ENCODE measurements at places on chromosomes 5 and 9. TPM values are rescaled to one million over a fixed set of nuclear protein-coding genes. Genes with fewer than 3 reads are reported as not detected.

TRIP13 gene
- total RNA-seq = 1.3 TPM

DNA sequence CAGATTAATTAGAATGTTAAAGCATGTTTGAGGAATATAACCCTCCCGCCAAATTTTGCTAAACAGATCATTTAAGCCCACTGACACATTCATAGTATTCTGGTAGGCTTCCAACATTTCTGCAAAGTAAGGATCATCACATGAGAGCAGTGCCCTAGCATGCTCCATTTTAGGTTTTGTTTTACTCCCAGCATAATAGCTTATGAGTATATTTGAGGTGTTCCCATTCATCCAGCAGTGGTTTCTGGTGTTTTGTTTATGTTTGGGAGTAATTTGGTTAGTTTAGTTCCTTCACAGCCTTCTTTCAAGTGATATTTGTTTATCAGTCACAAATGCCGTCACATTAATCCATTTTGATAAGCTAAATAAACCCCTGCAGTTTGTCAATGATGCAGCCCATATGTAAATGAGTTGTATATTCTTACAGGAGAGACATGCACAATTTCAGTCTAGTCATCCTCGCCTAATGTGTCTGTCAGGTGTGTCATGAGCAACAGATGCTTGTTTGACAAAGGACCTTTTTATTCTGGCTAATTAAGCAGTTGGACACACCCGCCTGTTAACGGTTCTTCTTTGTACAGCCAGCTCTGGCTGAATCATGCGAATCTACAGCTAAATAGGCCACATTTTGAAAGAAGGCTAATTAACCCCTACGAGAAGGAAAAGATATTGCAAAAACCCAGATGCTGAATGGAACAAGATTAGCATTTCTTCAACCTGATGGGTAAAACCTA lies 124.4 kb downstream of the RFX3 start:
- no peak for DNase-seq

DNA sequence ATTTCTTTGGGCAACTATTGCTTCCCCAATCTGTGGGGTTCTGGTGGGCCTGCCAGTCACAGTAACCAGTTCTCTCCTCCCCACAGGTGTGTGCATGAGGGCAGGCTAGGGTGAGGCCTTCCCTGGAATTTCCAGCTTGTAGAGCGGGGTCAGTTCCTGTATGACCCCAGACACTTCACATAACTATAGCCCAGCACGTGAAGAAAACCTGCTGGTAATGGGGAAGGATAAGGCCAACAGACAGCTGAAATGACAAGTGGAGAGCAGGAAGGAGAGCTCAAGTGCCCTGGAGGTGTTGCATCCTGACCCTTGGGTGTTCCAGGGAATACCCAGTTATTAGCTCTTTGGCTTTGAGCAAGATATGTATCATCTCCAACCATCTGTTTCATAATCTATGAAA lies 142.2 kb downstream of the CDC42SE2 start:
- no peak for DNase-seq

DNA sequence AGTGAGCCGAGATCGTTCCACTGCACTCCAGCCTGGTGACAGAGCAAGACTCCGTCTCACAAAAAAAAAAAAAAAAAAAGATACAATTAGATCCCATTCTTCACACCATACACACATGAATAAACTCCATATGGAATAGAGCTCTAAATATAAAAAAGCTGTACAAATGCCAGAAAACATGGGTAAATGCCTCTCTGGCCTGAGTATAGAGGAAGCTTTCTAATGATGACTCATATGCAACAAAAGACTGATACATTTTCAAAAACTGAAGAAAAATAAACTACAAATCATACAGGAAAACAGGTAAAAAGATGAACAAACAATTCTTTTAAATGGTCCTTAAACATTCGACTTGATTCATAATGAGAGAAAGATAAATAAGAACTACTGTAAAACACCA lies 8.6 kb downstream of the ZFP62 start:
- DNase-seq = no peak

DNA sequence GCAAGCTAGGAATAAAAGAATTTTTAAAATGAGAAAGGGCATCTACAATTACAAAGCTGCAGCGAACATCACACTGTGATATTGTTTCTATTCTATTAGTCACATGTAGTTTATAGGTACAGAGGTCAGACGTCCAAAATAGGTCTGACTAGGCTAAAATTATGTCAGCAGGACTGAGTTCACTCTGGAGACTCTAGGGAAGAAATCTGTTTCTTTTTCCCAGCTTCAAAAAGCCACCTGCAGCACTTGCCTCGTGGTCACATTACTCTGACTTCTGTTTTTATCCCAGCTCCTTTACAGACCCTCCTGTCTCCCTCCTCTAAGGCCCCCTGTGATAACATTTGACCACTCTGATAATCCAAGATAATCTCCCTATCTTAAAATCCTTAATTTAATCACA lies 5.1 kb upstream of the CKS2 start:
- no peak for DNase-seq

PCDHA4 gene
- total RNA-seq = 2.0 TPM

PAPPA gene
- total RNA-seq = 1.0 TPM

- DNase-seq = no peak
Measured at GRCh38 chr9:20940447-20941173, 90.8 kb downstream of the HACD4 start.

SUSD3 gene
- 3.6 TPM for total RNA-seq

PCDHGC5 gene
- 2.0 TPM for total RNA-seq

GRCh38 chr9:18910435-18910834 lies 122.6 kb downstream of the SAXO1 start:
- DNase-seq = no peak

- no peak for DNase-seq
Measured at GRCh38 chr9:114469091-114469853, 36.0 kb downstream of the WHRN start.

FAM78A gene
- total RNA-seq = 0.78 TPM

GRCh38 chr5:163727028-163727427 lies 221.6 kb downstream of the MAT2B start:
- DNase-seq = no peak

DNA sequence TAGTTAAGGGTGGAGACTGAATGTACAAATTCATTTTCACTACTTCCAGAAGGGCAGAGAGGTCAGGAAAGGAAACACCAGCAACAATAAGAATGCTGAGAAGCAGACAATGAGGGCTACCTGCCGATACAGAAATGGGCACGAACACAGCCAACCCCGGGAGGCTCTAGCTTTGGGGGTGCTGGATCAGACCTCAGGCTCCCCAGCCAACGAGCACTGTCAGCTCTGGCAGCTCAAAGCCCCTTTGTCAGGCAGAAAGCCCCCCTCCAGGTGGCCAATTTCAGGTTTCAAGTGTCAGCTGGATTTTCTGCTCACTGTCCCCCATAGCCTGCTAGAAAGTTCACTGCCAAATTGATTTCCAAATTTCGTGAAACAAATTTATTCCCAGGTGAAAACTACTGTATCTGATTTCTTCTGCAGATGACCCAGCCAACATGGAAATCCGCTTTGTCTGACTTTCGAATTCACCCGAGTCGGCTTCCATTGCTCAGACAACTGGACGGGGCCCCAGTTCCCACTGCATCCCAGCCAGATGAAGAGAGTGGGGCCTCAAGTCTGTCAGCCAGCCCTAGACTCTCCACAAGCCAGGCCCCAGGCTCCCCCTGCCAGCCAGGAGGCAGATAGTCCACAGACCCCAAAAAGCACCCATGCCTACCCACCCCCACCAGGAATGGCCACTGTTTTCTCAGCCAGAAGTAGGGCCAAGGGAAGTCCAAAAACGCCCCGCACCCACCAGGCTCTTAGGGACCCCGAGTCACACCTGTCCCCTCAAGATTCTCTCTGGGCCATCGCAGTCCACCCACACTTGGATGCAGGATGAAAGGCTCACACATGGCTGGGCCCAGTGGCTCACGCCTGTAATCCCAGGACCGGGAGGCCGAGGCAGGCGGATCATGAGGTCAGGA lies 96.5 kb upstream of the PHYKPL start:
- DNase-seq = no peak

RETREG1 gene
- total RNA-seq = 11.9 TPM

RNF183 gene
- not detected for total RNA-seq

- peak; percentile 74 for DNase-seq
Measured at GRCh38 chr9:92133949-92134604, 18.9 kb upstream of the SPTLC1 start.

MOCS2 gene
- 17.8 TPM for total RNA-seq

LMNB1 gene
- total RNA-seq = 1.3 TPM

- DNase-seq = no peak
Measured at GRCh38 chr5:176823869-176824412, 13.6 kb downstream of the UNC5A start.

- DNase-seq = no peak
Measured at GRCh38 chr9:6630502-6631206, 14.9 kb downstream of the GLDC start.

DNA sequence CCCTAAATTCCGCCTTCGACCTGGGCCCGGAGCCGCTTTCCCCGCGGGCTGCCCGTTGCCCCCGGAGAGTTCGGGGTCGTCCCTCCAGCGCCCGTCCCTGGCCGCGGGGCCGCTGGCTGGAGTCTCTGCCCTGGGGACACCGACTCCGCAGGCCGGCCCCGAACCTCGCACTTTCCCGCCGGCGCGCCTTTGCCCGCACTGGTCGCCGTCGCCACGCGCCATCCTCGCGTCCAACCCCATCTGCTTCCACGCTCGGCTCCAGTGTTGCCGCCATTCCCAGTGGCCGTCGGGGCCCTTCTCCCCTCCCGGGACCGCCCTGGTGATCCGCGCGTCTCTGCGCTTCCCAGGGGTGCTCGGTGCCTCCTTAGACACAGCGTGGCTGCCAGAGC lies 11.0 kb downstream of the LHX3 start:
- no peak for DNase-seq

NUTM2F gene
- total RNA-seq = not detected

- DNase-seq = peak; percentile 50
Measured at GRCh38 chr9:137189297-137190295, 1.1 kb downstream of the SSNA1 start.

DNA sequence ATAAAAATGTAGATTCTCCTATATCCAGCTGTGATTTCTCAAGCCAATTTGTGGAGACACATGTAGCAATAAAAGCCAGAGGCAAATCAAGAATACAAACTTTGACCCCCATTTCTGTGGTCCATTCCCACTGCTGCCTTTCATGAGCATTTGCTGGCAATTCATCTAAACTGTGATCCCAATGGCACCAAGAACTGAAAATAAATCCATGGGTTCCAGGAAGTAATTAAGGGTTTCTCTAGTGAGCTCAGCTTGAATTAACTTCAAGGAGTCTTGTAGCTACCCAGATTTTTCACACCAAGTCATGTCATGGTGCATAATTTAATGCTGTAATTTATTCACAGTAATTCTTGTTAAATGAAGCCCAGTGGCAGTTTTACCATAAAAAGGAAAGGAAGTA lies 145.0 kb upstream of the SMC2 start:
- no peak for DNase-seq

FBXW2 gene
- total RNA-seq = 19.1 TPM

DNA sequence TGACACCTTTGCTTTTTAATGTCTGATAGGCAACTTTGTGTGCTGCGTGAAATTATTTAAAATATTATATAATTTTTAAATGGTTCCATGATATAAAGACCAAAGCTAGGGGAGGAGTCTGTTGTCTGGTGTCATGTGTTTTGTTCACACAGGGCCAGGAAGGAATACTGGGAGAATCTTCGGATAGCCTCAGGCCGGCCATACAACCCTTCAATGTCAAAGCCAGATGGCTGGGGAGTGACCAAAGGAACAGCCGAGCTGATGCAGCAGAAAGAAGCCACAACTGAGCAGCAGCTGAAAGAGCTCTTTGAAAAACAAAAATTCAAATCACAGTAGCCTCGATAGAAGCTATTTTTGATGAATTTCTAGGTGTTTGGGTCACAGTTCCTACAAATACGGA lies 19.2 kb downstream of the BHMT start:
- no peak for DNase-seq

- peak; percentile 42 for DNase-seq
Measured at GRCh38 chr9:97900738-97901565, 21.3 kb downstream of the TRMO start.

GRCh38 chr5:8048920-8049319 lies 180.0 kb downstream of the MTRR start:
- DNase-seq = no peak

MARCOL gene
- not detected for total RNA-seq

IRX1 gene
- not detected for total RNA-seq

ACOT12 gene
- total RNA-seq = not detected

PCDHGA11 gene
- total RNA-seq = 4.9 TPM

DNA sequence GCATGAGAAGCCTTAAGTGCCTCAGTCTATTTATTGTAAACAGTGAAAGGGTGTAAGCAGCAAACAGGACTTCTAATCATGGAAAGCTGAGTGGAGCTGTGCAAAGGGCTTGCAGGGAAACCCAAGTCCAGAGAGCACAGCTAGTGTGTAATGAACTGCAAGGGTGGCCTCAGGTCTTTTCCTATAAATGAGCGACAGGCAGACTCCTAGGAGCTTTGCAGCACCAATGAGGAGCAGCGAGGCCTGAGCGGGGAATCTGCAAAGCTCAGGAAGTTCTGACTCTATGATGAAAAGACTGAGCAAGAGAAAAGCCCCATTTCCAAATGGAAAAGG lies 250.1 kb upstream of the MAP3K1 start:
- DNase-seq = no peak

DNA sequence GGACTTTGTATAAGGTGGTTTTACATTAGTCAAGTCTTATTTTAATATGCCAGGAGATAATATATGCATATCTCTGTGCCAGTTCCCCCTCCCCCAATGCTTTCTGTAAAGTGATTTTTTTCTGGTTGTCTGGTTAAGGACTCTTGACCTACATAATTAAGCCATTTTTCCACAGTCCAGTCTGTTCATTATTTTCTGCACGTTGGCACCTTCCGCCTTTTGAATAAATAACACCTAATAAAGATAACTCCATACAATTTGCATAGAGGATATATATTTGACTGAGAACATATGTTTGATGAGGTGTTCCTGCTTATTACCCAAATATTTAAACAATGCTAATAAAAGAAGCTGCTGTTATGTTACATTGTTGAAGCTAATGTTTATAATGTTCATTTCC lies 320.9 kb downstream of the DMAC1 start:
- DNase-seq = no peak

WNK2 gene
- 173 TPM for total RNA-seq

NR3C1 gene
- total RNA-seq = 18.5 TPM

OCLN gene
- total RNA-seq = 23.1 TPM

GRCh38 chr5:136242136-136242535 lies 49.2 kb upstream of the SMIM32 start:
- no peak for DNase-seq

FCN2 gene
- not detected for total RNA-seq

DNA sequence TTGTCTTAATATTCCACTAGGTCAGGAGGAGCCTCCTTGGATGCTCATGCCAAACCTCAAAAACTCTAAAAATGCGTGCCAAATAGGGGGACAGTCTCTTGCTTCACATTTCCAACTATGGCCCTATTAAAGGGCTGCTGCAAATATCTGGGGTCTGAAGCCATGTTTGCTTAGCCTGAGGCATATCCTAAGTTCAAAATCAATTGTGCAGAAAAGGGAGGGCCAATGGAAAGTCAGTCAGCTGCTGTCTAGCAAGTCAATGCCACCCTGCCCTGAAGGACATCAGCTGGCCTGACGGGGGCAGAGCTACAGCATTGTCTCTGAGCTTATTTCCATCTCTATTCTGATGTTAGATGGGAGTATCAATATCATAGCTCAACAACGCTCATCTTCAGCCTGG lies 93.6 kb downstream of the SH3TC2 start:
- no peak for DNase-seq

GRCh38 chr9:96875461-96876142 lies 21.3 kb upstream of the ZNF782 start:
- peak; percentile 86 for DNase-seq

- DNase-seq = no peak
Measured at GRCh38 chr5:96657068-96657467, 5.1 kb upstream of the CAST start.

SLCO6A1 gene
- not detected for total RNA-seq

Data from body of pancreas (tissue), 4 donors.